ENCODE measurements at places on chromosomes 6 and 20.

GRCh38 chr6:166541366-166541765 lies 45.1 kb downstream of the RAMACL start:
- DNase-seq: no peak

- no peak for DNase-seq
Measured at GRCh38 chr6:20661721-20662120, 127.5 kb downstream of the CDKAL1 start.

DNA sequence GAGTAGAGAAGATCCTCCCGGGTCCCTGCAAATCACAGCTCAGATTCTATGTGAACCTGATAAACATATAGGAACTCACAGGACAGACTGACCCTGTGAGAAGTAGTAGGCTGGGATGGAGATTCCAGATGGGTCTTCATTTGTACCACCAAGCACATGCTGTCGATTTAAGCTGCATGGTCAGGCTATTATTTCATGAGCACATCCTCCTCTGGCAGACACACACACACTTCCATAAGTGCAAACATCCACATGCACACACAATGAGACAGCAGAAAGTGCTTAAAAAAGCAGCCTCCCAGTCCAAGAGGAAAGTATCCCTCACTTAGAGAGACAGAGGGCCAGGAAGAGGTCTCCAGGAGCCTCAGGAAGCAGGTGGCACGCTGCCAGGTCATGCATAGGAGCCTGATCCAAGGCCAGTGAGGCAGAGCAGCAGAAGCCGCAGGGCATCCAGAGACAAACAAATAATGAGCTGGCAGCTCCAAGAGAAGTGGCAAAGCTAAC lies 131.8 kb downstream of the UNC5CL start:
- no peak for DNase-seq

GRCh38 chr6:158064725-158065251 lies 83.1 kb downstream of the SYNJ2 start:
- DNase-seq: no peak
